ENCODE measurements at places on chromosomes 5 and 9.

GRCh38 chr9:134537951-134538641 is 103.5 kb upstream of the COL5A1 start:
- peak overlapping the region; percentile 47 for H3K27ac ChIP-seq
- no peak overlapping the region for H3K4me3 ChIP-seq
- no peak for DNase-seq
- no peaks in the 10 kb centered on the region for H3K36me3 ChIP-seq

GRCh38 chr5:55113327-55113726 is 10.9 kb downstream of the GZMA start:
- H3K27me3 ChIP-seq = peaks cover 19% of the 10 kb centered on the region
- DNase-seq = no peak

GRCh38 chr9:115305543-115305942 is 187.6 kb upstream of the TNC start:
- no peak overlapping the region for H3K27ac ChIP-seq
- no peak for DNase-seq
- H3K27me3 ChIP-seq = no peaks in the 10 kb centered on the region
- no peaks in the 10 kb centered on the region for H3K36me3 ChIP-seq
- H3K4me1 ChIP-seq = peaks cover 8% of the 10 kb centered on the region

GRCh38 chr5:3131161-3131560 is 379.7 kb upstream of the IRX2 start:
- DNase-seq = no peak
- peaks cover 8% of the 10 kb centered on the region for H3K27me3 ChIP-seq
- no peaks in the 10 kb centered on the region for H3K36me3 ChIP-seq
- H3K4me1 ChIP-seq = no peaks in the 10 kb centered on the region

DNA sequence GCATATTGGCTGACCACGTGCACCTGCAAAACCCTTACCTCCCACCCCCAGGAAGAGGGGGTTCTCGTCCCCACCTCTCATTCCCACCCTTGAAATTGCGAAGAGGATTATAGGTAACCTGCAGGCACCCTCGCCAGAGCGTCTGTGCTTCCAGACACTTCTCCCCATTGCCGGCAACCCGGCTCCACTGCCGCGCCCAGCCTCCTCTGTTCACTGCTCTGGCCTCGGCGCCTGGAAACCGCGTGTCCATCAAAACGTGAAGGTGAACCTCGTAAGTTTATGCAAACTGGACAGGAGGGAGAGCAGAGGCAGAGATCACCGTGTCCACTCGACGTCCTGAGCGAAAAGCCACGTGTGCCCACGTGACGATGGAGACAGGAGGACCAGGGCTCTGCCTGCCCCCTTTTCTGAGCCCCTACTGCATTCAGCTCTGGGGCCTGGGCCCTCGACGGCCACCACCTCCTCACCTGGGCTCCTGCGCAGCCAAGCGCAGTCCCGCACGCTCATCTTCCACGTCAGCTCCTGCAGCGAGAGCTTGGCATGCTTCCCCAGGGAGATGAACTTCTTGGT is 1.9 kb downstream of the TERT start:
- H3K36me3 ChIP-seq = no peaks in the 10 kb centered on the region
- peaks cover 2% of the 10 kb centered on the region for H3K4me1 ChIP-seq
- DNase-seq = peak; percentile 29
- no peak overlapping the region for H3K4me3 ChIP-seq

GRCh38 chr9:127255692-127256091 is 8.9 kb upstream of the GARNL3 start:
- no peak overlapping the region for H3K4me3 ChIP-seq
- H3K27ac ChIP-seq = no peak overlapping the region
- peaks cover 31% of the 10 kb centered on the region for H3K36me3 ChIP-seq
- no peak for DNase-seq

DNA sequence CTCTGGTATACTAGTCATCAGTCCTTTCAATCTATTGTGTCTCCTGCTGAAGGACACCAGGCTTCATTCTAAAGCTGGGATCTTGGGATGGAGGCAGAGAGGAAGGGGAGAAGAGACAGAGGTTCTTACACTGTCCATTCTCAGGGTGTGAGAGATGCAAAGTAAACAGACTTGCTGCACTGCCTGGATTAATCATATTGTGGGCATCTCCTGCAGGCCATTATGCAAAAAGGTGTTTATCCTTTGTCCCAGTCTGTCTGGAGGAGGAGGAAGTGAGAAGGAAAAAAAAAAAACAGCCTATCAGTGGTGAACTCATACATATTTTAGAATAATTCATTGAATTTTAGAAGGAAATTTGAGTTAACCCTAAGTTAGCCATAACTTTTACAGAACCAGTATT is 92.9 kb upstream of the TNPO1 start:
- H3K27ac ChIP-seq = no peak overlapping the region
- no peak for DNase-seq
- H3K4me1 ChIP-seq = no peaks in the 10 kb centered on the region
- H3K4me3 ChIP-seq = no peak overlapping the region
- no peaks in the 10 kb centered on the region for H3K27me3 ChIP-seq
- H3K36me3 ChIP-seq = no peaks in the 10 kb centered on the region

- peaks cover 26% of the 10 kb centered on the region for H3K4me1 ChIP-seq
- H3K4me3 ChIP-seq = peak overlapping the region; percentile 1
- H3K36me3 ChIP-seq = peaks cover 43% of the 10 kb centered on the region
- no peak for DNase-seq
- H3K27me3 ChIP-seq = no peaks in the 10 kb centered on the region
Measured at GRCh38 chr5:175494264-175495183, 16.2 kb downstream of the SFXN1 start.

- no peaks in the 10 kb centered on the region for H3K27me3 ChIP-seq
- DNase-seq = no peak
- H3K4me3 ChIP-seq = no peak overlapping the region
- H3K27ac ChIP-seq = peak overlapping the region; percentile 16
Measured at GRCh38 chr5:154786414-154786813, 31.2 kb downstream of the LARP1 start.

GRCh38 chr5:39604491-39604890 is 179.7 kb upstream of the DAB2 start:
- H3K36me3 ChIP-seq = peaks cover 3% of the 10 kb centered on the region
- no peaks in the 10 kb centered on the region for H3K27me3 ChIP-seq
- H3K4me1 ChIP-seq = peaks cover 24% of the 10 kb centered on the region
- no peak for DNase-seq
- no peak overlapping the region for H3K4me3 ChIP-seq

- H3K27ac ChIP-seq = no peak overlapping the region
- DNase-seq = no peak
- H3K4me1 ChIP-seq = no peaks in the 10 kb centered on the region
- H3K27me3 ChIP-seq = peaks cover 36% of the 10 kb centered on the region
- no peak overlapping the region for H3K4me3 ChIP-seq
- H3K36me3 ChIP-seq = no peaks in the 10 kb centered on the region
Measured at GRCh38 chr5:169740435-169740834, 103.4 kb downstream of the DOCK2 start.

DNA sequence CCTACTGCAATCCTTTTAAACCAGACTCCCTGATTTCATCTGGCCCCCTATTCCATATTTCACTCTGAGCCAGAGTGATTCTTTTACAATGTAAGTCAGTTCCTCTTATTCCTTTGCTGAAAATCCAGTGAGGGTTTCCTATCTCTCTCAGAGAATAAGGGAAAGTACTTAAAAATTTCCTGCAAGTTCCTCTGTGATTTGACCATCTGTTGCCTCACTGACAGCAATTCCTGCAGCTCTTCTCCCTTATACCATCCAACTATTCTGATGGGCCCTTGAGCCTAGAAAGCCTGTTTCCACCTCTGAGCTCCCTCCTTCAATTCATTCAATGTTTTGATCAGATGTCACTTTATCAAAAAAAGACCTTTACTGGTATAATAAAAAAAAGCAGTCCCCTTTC is 317.1 kb upstream of the CCNH start:
- H3K4me1 ChIP-seq = peaks cover 1% of the 10 kb centered on the region
- no peak overlapping the region for H3K27ac ChIP-seq
- H3K27me3 ChIP-seq = no peaks in the 10 kb centered on the region
- no peaks in the 10 kb centered on the region for H3K36me3 ChIP-seq
- H3K4me3 ChIP-seq = no peak overlapping the region

DNA sequence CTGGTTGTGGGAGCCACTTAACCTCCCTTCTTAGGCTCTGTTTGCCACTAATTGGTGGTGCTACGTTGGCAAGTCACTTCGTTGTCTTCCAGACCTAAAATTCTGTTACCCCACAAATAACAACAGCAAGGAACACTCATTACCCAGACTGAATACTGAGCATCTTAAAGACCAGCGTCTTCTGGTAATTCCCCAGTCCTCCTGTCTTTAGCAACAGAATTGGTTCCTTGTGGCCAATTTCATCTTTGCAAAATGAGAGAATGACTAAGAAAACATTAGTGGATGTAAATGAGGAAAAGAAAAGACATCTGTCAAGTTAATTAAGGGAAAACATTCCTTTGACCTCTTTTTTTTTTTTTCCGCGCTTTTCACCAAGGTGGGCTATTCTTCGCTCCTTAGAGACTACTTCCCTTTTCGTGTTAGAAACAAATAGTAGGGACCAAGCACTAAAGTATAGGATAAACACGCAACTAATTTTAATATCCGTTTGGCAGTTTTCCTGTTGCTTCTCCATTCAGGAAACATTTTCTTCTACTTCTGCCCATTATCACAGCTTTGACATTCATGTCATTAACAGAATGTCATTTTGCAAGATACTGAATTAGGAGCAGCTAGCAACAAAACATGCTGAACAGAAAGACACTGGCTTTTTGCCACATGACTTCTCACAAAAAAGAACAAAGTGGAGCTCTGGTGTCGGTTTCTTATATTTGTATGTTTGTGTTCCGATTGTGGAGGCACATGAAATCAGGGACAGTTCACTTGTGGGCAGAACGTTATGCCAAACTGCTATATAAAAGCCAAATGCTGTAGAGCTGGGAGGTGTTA is 154.2 kb downstream of the CD180 start:
- peaks cover 24% of the 10 kb centered on the region for H3K4me1 ChIP-seq
- no peak for DNase-seq
- H3K27me3 ChIP-seq = no peaks in the 10 kb centered on the region
- no peak overlapping the region for H3K27ac ChIP-seq
- no peak overlapping the region for H3K4me3 ChIP-seq

DNA sequence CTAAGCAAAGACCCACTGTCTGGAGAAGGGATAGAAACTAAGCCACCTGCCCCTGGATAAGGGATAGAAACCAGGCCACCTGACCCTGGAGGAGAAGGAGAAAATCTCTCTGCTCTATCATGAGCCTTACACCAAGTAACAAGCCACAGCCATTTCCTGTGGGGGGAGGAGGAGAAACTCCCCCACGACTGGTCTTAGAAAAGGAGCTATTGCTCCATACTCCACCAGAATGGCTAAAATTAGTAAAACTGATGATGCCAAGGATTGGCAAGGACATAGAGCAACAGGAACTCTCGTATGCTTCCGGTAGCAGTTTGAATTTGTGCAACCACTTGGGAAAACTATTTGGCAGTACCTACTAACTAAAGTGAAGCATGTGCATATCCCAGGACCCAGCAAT is 70.8 kb downstream of the ACTL7B start:
- H3K27me3 ChIP-seq = peaks cover 2% of the 10 kb centered on the region
- no peak for DNase-seq
- H3K27ac ChIP-seq = no peak overlapping the region
- H3K4me1 ChIP-seq = peaks cover 27% of the 10 kb centered on the region
- H3K36me3 ChIP-seq = no peaks in the 10 kb centered on the region

GRCh38 chr9:87889882-87890252 is 7.2 kb downstream of the SPATA31E1 start:
- no peak for DNase-seq
- H3K4me3 ChIP-seq = no peak overlapping the region
- H3K36me3 ChIP-seq = peaks cover 5% of the 10 kb centered on the region
- H3K4me1 ChIP-seq = no peaks in the 10 kb centered on the region

GRCh38 chr5:151722546-151722945 is 35.8 kb upstream of the SPARC start:
- H3K4me3 ChIP-seq = no peak overlapping the region
- no peak overlapping the region for H3K27ac ChIP-seq
- DNase-seq = no peak
- no peaks in the 10 kb centered on the region for H3K27me3 ChIP-seq
- peaks cover 15% of the 10 kb centered on the region for H3K4me1 ChIP-seq
- H3K36me3 ChIP-seq = no peaks in the 10 kb centered on the region

GRCh38 chr5:54146916-54147315 is 163.5 kb downstream of the ARL15 start:
- peaks cover 8% of the 10 kb centered on the region for H3K36me3 ChIP-seq
- no peaks in the 10 kb centered on the region for H3K27me3 ChIP-seq
- no peak overlapping the region for H3K4me3 ChIP-seq
- no peak overlapping the region for H3K27ac ChIP-seq
- peaks cover 14% of the 10 kb centered on the region for H3K4me1 ChIP-seq

GRCh38 chr5:111427762-111428161 is 84.6 kb downstream of the STARD4 start:
- no peak for DNase-seq
- peaks cover 7% of the 10 kb centered on the region for H3K4me1 ChIP-seq
- no peaks in the 10 kb centered on the region for H3K36me3 ChIP-seq
- no peak overlapping the region for H3K4me3 ChIP-seq
- no peak overlapping the region for H3K27ac ChIP-seq

- peaks cover 31% of the 10 kb centered on the region for H3K36me3 ChIP-seq
- no peak for DNase-seq
- H3K27ac ChIP-seq = no peak overlapping the region
- H3K27me3 ChIP-seq = no peaks in the 10 kb centered on the region
- H3K4me3 ChIP-seq = no peak overlapping the region
- H3K4me1 ChIP-seq = no peaks in the 10 kb centered on the region
Measured at GRCh38 chr9:104118916-104119315, 24.8 kb downstream of the SMC2 start.

GRCh38 chr9:19255821-19256220 is 25.3 kb downstream of the DENND4C start:
- DNase-seq = no peak
- peaks cover 18% of the 10 kb centered on the region for H3K4me1 ChIP-seq
- no peaks in the 10 kb centered on the region for H3K27me3 ChIP-seq
- no peak overlapping the region for H3K4me3 ChIP-seq

GRCh38 chr5:66669862-66670195 is 73.6 kb downstream of the MAST4 start:
- H3K27me3 ChIP-seq = peaks cover 21% of the 10 kb centered on the region
- peaks cover 2% of the 10 kb centered on the region for H3K4me1 ChIP-seq
- DNase-seq = no peak
- H3K4me3 ChIP-seq = no peak overlapping the region

GRCh38 chr5:147427521-147428401 is 82.1 kb downstream of the DPYSL3 start:
- DNase-seq = no peak
- peaks cover 22% of the 10 kb centered on the region for H3K36me3 ChIP-seq
- no peaks in the 10 kb centered on the region for H3K27me3 ChIP-seq
- H3K4me3 ChIP-seq = no peak overlapping the region
- H3K27ac ChIP-seq = peak overlapping the region; percentile 75

GRCh38 chr5:158801268-158801667 is 298.4 kb downstream of the EBF1 start:
- H3K36me3 ChIP-seq = no peaks in the 10 kb centered on the region
- H3K27ac ChIP-seq = no peak overlapping the region
- peaks cover 7% of the 10 kb centered on the region for H3K4me1 ChIP-seq
- no peak overlapping the region for H3K4me3 ChIP-seq
- peaks cover 17% of the 10 kb centered on the region for H3K27me3 ChIP-seq
- no peak for DNase-seq

DNA sequence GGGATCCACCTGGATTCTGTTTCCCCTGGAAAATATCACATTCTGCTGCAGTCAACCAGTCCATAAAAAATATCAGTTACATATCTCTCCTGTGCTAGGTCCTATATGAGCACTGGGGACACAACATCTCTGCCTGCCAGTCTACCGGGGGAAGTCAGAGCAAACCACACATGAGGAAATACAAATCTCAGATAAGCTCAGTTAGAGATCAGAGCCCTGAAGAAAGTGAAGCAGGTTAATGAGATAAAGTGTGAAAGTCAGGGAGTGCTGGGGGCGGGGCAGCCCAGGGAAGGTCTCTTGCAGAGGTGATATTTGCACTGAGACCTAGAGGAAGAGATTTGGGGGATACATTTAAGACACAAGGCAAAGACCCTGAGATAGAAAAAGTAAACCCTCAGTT is 67.8 kb upstream of the SLC1A1 start:
- H3K4me3 ChIP-seq = no peak overlapping the region
- H3K27me3 ChIP-seq = no peaks in the 10 kb centered on the region
- no peak overlapping the region for H3K27ac ChIP-seq
- H3K36me3 ChIP-seq = no peaks in the 10 kb centered on the region

Measured in mesothelial cell of epicardium (in vitro differentiated cells).